Forelimb muscle (tissue), 1 donor: ENCODE measurements at places on chromosomes 3 and 15. TPM values are rescaled to one million over a fixed set of nuclear protein-coding genes. Genes with fewer than 3 reads are reported as not detected.

- no peak for DNase-seq
Observed at GRCh38 chr3:79187426-79187825, 580.4 kb downstream of the ROBO1 start.

DNA sequence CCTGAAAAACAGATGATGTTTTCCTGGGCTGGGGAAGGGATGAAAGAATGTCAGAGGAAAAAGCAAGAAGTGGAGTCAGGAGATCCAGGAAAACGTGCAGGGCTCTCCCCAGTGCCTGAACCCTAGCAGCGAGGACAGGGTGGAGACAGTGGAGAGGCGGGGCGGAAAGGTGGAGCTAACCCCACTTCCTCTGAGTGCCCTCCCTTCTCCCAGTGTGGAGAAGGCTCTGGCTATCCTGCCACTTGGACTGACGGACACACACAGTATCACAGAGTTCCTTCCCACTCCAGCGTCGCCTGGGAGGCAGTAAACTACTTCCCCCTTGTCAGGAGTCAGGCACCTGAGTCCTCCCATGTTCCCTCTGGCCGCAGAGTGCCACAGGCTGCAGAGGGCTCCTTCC, 125.3 kb upstream of the CHRNA7 start:
- no peak for DNase-seq

The UROC1 gene
- 0.10 TPM for polyA plus RNA-seq

The PCSK6 gene
- 10.2 TPM for polyA plus RNA-seq

The CCR8 gene
- not detected for polyA plus RNA-seq
